Amniotic stem cell (primary cell): ENCODE measurements at places on chromosomes 11 and 22.
A peak's percentile ranks its signal among the peaks of the same experiment; 100 is the strongest.

- peak; percentile 83 for DNase-seq
Measured at GRCh38 chr11:46936138-46937110, at the start of gene CSTPP1. Gene CSTPP1, plus strand, starts transcription at chr11:46936761. Its CDS starts 45 bp downstream, at chr11:46936806.

GRCh38 chr11:32213223-32213622 is 122.3 kb downstream of the RCN1 start:
- DNase-seq, result no peak

GRCh38 chr22:20576445-20576816 is 69.0 kb downstream of the MED15 start:
- no peak for DNase-seq

GRCh38 chr11:120599816-120600420 is 88.4 kb downstream of the GRIK4 start:
- DNase-seq, result no peak

GRCh38 chr22:23231471-23232093 is 51.3 kb downstream of the BCR start:
- no peak for DNase-seq

GRCh38 chr22:41479671-41480396 is 10.9 kb downstream of the ACO2 start:
- no peak for DNase-seq

DNA sequence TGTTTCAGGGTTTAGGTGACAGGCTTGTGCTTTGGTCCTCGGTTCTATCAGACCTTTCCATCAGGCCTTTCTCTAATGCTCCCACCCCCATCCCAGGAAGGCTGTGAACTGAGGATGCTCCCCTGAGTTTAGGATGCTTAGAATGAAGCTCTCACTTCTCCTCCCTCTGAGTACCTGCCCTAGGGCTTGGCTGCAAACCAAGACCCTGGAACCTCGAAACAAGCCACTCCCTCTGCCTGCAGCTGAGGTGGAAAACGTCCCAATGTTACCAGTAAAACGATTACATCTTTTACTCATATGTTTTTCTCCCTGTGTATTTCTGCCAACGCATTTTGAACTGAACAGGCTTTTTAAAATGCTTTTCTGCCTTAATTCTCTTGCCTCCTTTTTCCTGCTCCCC is 54.5 kb upstream of the BMAL1 start:
- no peak for DNase-seq

DNA sequence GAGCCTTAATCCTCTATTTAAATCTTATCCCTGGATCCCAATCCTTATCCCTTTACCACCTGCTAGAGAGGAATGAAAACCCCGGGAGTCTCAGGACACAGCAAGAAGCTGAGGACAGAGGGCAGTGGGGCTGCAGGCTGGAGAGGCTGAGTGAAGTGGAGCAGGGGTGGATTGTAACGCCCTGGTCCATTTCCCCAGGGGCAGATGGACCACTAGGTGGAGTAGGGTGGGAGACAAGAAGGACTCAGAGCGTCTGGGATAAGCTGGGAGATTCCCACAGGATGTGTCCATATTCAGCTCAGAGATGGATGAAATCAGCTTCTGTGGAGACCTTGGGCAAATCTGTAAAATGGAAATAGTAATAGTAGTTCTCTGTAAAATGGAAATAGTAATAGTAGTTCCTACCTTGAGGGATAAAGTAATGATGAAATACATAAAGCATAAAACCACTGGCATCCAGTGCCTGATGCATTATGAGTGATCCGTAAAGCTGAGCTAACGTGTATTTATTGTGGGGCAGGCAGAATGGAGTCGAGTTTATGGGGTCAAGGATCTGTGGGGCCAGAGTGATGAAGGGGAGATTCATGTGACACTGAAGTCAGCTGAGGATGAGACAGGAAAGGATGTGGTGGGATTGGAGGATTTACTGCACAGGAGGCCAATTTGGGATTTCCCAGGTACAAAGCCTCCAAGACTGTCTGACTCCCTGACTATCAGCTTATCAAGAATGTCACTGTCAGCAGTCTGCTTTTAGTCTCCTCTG is 1.9 kb upstream of the ROBO4 start:
- no peak for DNase-seq

DNA sequence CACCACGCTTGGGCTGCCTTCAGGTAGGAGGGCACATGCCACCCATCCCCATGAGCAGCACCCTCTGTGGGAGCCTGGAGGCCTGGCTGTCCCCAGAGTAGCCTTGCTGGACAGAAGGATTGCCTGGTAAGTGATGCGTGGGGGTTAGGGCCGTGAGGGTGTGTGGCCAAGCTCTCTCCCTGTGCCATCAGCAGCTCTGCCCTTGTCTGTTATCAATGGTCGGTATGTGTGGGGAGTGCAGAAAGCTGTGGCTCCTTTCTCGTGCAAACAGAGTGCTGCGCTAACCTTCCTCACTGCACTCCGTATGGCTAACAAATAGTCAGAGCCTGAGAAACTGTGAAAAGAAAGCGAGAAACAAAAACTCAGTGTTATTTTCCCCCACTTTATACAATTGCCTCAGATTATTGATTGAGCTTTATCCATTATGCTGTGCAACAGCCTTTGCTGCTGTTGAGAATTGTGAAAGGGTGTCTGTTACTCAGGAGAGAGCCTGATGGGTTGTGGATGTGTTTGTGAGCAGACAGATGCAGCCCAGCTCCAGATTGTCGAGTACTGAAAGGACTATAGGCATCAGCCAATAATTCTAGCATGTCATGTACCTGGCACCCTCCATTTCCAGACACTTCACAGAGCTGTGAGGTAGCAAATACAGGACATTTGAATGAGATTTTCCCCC is 432.2 kb downstream of the NTM start:
- DNase-seq, result no peak

DNA sequence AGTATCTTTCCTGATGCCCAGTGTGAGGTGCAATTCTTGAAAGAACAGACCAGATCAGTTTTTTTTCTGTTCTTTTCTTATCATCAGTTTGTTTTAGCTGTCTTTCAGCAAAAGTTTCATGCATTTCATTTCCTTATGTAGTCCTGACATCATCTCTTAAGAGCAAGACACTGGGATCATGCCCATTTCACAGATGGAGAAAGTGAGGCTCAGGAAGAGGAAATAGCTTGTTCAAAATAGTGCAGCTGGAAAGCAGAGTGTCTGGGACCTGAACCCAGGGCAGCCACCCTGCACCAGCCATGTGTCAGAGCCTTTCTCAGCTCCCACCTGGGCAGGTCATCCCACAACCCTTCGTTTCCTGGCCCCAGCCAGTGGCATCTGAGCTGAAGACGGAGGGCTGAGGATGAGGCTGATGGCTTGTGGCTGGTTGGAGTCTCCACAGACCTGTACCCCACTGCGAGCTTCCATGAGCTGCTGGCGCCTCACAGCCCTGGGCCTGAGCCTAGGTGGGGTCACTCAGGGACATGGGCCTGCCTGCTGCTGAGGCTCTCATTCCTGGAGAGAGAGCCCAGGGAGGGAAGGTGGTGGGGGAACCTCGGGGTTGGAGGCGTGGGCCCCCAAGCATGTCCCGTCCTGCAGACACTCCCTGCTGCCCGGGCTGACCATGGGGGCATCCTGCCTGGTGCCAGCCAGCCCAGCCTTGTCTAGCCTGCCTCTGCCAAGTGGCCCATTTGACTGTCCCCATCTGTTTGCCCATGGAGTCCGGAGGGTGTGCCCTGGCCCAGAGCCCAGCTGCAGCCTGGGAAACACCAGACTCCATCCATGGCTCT is 61.8 kb downstream of the SMIM38 start:
- no peak for DNase-seq

- DNase-seq, result no peak
Measured at GRCh38 chr11:120494595-120494994, 17.0 kb upstream of the GRIK4 start.

DNA sequence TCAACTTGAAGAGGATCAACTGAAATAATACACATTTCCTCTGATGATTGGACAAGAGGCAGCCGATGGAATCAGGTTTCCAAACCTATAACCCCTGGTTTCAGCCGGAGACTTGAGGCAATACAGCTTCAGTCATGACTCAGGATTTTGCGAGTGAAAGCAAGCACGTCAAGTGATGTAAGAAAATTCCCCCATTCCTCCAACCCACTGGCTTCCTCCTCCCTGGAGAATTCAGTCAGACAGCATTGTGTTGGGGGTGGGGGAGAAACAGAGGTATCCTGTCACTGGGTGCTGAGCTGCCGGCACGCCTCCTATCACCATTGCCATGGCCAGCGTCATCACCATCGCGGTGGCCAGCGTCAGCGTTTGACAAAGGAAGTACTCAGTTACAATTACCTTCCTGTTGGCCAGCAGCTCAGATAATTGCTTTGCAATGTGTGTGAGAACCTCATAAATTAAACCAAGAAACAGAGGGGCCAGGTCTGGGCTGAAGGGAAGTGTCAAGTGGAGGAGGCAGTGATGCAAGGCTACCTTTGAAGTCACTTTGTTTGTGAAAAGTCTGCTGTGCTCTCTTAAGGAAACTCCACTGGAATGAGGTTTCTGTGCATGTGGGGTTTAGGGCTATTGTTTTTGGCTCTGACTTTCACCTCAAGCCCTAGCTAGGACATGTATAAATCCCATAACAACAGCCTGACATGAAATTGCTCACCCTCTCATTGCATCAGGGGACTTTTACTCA is 50.2 kb downstream of the LIF start:
- peak; percentile 100 for DNase-seq
